Stimulated activated naive CD4-positive, alpha-beta T cell treated with Interleukin-2 at 50 U/mL for 16 hours (primary cell): ENCODE measurements at places on chromosomes 5 and 9.

DNA sequence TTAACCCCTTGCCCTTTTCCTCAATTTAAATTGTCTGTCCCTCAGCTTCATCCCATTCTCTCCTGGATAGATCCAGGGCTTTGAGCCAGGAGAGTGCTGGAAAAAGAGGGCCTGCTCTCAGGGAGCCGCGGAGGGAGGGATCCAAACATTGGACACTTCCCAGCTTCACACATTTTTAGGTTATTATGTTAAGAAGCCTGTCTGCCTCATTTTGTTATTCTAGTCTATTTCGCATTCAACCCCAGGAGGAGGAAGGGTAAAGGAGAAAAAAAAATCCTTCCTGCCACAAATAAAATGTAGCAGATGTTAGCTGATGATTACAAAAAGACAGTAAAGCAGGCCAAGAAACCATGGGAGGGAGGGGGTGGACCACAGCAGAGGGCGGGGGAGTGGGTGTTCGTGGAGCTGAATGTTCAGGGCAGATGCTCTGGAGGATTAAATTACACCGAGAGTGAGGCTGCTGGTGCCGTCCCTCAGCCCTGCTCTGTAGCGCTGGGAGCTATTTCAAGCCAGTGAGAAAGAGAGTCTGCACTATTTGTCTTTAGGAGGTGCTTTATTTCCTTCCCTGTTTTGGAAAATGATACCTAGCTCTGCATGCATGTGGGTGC lies 60.6 kb upstream of the ZFR start:
- DNase-seq: no peak

DNA sequence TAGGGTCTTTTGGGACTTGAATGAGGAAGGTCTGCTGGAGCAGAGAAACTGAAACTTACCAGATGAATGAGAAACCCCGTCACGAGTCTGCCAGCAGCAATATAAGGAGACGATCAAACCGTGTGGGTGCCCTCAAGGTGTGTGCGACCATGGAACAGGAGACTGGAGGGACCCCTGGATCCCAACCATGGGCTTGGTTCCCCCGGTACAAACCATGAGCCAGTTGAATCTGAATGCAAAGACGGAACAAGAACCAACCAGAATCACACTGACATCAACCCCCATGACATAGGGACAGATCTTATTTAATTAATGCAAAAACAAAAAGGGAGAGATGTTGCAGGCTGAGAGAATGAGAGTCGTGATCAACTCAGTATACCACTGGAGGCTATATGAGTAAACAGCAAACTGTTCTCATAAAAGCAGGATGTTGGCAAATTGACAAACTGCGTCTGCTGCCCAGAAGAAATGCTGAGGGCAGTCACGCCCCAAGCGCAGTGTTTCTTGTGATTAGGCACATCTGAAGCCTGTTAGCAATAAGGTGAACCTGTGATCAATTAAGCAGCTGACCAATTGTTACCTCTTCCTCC lies 475.5 kb upstream of the ACO1 start:
- DNase-seq: no peak

DNA sequence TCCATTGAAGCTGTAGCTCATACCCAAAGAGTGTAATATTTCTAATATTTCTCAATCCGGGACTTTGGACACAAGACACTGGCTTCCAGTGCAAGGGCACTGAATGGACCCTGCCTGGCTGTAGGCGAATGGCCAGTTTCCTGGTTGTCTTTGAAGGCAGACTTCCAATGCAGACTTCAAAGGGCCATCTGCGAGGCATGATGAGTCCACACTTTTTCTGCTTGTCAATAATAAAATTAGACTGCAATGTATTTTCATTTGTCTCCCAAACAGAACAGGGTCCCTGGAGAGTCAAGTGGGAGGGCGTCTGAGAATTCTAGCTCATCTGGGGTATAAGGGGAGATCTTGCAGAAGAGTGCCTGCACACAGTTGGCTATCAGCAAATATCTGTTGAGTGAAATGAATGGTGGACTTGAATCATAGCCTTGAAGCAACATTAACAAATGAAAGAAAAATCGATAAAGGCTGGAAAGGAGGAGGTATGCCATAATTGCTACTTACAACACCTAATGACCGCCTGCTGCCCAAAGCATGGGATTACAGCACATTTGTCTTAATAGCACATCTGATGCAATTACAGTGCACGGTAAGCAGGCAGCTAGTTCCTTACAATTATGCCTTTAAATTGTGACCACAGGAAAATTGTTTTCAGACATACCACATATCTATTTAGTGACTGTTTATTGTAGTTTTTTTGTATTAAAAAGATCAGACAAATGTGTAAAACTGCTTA lies 137.5 kb downstream of the ARHGEF28 start:
- DNase-seq: no peak

GRCh38 chr5:125812651-125813050 lies 610.6 kb upstream of the GRAMD2B start:
- no peak for DNase-seq

DNA sequence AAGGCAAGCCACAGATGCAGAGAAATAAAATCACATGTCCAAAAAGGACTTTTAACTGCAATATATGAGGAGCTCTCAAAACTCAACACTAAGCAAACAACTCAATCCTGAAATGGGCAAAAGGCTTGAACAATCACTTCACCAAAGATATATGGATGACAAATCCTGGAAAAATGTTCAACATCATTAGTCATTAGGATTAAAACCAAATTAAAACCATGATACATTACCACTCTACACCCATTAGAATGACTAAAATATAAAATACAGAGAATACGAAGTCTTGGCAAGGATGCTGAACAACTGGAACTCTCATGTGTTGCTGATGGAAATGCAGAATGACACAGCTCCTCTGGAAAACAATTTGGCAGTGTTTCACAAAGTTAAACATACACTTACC lies 277.4 kb downstream of the TLE1 start:
- DNase-seq: no peak

GRCh38 chr5:126043688-126044087 lies 379.5 kb upstream of the GRAMD2B start:
- DNase-seq: no peak
